ENCODE measurements at places on chromosomes 1 and 21. TPM values are rescaled to one million over a fixed set of nuclear protein-coding genes. Genes with fewer than 3 reads are reported as not detected.

The SELL gene
- polyA plus RNA-seq: 0.33 TPM

The CLIC4 gene
- 44.8 TPM for polyA plus RNA-seq

The MPL gene
- not detected for polyA plus RNA-seq

The OR6K3 gene
- polyA plus RNA-seq: not detected

The ADAMTS4 gene
- 0.88 TPM for polyA plus RNA-seq

The SPATA46 gene
- polyA plus RNA-seq: not detected

The RCC2 gene
- 6.8 TPM for polyA plus RNA-seq

The GBP1 gene
- polyA plus RNA-seq: 1.9 TPM

DNA sequence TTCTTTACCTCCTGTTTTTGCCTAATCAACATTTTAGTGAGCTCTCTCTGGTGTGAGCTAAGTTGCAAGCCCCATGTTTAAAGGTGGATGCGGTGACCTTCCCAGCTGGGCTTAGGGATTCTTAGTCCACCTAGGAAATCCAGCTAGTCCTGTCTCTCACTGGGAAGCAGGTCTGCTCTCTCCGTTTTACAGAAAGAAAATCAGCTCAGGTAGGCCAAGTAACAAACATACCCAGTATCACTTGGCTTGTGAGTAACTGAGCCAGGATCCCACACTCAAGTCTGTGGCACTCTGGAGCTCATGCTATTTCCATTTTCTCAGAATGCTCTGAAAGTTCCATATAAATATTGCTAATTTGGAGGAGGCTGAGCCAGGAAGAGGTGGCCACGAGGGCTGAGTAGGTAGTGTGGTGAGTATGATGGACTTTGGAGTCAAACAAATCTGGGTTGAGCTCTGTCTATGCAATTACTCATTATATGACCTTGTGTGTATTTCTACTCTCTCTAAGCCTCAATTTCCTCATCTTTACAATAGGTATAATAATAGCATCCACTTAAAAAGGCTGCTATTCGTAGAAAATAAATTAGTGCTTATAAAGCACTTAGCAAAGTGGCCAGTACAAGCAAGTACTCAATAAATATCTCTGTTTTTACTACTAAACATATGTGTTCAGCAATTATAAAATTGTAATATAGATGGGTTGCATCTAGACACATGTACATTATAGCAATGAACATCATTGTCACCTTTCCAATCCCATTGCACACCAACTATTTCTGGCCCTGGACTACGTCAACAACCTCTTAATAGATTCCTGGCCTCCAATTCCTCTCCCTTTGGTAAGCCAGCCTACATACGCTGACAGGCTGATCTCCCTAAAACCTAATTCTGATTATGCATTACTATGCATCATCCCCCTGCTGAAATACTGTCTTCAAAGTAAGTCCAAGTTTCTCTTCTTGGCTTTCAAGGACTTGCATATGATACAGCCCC, 32.7 kb upstream of the DHCR24 start:
- no peak for DNase-seq

GRCh38 chr1:61797045-61797755, 54.9 kb downstream of the PATJ start:
- no peak for DNase-seq

DNA sequence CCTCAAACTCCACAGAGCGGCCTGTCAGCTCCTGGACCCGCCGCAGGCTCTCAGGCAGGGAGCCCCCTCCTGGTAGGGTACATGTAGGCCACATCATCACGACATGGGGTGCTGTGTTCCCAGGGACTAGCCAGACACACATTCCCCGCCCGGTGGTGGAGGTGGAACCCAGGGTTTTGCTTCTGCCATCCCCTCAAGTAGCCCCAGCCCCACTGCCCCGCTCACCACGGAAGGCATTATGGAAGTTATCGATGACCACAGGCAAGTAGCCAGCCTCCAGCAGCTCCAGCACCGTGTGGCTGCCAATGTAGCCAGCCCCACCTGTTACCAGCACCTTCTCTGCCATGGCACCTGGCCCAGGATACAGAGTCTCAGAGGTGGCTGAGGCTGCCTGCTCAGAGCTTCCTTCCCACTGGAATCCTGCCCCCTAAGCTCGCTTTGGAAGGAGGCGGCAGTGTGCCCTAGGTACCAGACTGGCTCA, 1.9 kb downstream of the GALE start:
- DNase-seq: peak; percentile 54

DNA sequence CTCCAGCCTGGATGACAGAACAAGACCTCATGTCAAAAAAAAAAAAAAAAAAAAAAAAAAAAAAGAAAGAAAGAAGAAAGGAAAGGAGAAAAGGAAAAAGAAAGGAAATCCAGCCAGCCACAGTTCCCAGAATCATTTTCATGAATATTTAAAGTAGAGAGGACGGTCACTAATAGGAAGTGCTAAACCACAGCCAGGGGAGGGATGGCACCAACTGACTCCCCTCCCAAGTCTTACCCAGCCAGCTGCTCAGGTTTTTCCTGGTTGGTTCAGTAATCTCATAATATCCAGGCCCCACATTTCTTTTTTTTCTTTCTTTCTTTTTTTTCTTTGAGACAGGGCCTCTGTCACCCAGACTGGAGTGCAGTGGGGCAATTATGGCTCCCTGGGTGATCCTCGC, 63.9 kb upstream of the AK4 start:
- no peak for DNase-seq

GRCh38 chr1:39637361-39637760, 2.1 kb downstream of the HEYL start:
- DNase-seq: no peak

- DNase-seq: peak; percentile 41
Observed at GRCh38 chr1:212167098-212167497, 118.1 kb upstream of the PPP2R5A start.

- DNase-seq: no peak
Observed at GRCh38 chr1:166470441-166470840, 303.6 kb upstream of the FAM78B start.

DNA sequence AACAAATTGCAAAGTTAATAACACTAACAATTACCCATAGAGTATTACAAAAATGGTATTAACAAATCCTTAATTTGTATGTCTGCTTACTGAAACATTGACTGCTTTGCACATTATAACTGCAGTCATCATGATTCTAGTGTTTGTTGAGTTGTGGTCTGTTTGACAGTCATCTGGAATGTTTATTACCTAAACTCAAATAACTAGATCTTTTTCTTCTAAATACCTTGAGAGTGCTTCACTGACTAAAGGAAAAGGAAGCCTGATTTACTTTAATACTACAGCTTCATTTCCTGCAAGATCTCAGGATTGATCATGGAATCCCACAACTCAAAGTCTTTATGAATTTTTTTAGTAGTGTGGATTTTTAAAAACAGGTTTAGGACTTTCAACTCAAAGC, 70.0 kb downstream of the HMCN1 start:
- DNase-seq: no peak

DNA sequence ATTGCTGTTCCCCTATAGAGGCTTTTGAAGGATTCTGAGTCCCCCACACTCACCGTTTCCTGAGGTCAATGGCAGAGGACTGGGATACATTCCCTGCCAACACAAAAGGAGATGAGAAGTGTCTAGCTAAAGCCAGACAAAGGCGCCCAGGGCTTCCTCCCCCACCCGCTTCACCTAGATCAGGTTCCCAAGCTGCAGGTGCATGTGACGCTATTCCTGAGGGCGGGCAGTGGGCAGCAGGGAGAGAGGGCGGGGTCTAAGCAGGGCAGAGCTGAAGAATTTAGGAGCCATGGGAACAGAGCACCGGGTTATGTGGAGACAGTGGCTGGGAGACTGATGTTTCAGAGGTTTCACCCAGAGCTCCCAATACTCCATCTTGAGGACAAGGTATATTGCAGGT, 6.0 kb upstream of the ARHGEF2 start:
- DNase-seq: no peak

DNA sequence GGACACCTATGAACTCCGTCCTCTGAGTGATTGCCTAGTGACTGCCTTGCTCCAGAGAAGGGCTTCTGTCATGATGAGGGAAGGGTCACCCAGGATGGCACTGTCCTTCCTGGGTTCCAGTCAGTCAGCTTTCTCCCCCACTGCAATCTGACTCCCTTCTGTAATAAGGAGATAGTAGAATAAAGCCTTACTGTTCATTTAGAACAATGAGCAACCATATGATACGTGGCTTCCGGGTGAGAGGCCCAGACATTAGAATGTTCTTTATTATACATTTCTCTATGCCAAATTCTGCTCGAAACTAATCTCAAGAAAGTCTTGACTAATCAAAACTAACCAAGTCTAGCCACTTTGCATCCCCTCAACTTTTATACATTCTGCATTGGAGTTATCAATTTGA, 8.5 kb upstream of the MTMR11 start:
- DNase-seq: no peak

DNA sequence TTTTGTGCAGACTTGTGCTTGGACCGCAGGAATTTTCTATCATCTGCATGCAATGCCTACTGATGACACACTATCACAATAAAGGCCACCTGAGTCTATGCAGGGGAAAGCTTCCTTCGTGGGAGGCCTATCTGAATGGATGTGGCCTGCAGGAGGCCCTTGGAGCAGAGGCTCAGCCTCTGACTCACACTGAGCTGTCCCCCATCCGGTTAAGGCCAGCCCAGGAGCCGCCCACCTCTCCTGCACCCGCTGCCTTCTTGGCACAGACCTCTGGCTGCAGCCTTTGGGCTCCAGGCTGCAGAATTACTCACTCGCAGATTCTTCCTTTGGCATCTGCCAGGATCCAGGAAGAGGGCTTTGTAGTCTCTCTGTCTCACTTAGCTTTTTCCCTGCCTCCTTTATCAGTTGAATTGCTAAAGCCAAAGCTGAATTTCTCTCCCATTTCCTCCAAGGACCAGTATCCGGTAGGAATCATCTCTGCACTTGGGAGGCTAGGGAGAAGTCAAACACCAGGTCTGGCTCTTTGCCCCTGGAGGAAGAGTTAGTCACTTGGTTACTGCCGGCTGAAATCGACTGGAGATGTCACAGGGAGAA, 65.1 kb upstream of the JUN start:
- DNase-seq: peak; percentile 83

- DNase-seq: no peak
Observed at GRCh38 chr1:3599816-3600215, 11.5 kb downstream of the MEGF6 start.

GRCh38 chr1:219042769-219043168, 130.9 kb upstream of the LYPLAL1 start:
- DNase-seq: no peak

DNA sequence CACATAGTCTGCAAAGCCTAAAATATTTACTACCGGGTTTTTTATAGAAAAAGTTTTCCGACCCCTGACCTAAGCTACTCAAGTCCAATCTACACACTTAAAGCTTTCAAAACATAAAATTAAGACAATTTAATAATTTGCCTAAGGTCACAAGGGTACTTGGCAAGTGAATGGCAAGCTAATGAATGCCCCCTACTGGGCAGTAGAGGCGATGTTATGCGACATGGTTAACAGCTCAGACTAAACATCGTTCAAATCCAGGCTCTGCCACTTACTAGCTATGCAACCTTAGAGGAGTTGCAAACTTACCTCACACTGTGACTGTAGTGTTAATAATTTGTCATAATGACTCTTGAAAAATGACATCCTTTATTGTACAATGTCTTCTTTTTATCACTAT, 317.2 kb upstream of the NFIA start:
- DNase-seq: no peak
